ENCODE measurements at places on chromosomes 16 and 17.
A peak's percentile ranks its signal among the peaks of the same experiment; 100 is the strongest.

DNA sequence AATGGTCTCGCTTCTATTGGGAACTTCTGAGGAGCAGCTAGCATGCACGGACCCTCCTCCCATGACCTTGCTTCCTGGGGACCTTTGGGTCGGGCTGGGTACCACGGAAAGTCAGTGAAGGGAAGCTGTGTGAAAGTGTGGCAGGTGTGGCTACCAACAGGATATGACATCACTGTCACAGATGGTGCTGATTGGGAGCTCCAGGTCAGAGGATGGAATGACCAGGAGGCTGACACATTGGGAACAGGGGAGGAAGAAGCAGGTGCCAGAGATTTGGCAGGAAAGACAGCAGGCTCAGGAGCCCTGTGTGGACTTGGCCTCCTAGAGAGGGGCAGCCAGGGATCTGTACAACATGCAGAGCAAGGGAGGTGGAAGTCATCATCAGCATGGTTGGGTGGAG lies 34.0 kb downstream of the CPNE2 start:
- DNase-seq, result no peak

DNA sequence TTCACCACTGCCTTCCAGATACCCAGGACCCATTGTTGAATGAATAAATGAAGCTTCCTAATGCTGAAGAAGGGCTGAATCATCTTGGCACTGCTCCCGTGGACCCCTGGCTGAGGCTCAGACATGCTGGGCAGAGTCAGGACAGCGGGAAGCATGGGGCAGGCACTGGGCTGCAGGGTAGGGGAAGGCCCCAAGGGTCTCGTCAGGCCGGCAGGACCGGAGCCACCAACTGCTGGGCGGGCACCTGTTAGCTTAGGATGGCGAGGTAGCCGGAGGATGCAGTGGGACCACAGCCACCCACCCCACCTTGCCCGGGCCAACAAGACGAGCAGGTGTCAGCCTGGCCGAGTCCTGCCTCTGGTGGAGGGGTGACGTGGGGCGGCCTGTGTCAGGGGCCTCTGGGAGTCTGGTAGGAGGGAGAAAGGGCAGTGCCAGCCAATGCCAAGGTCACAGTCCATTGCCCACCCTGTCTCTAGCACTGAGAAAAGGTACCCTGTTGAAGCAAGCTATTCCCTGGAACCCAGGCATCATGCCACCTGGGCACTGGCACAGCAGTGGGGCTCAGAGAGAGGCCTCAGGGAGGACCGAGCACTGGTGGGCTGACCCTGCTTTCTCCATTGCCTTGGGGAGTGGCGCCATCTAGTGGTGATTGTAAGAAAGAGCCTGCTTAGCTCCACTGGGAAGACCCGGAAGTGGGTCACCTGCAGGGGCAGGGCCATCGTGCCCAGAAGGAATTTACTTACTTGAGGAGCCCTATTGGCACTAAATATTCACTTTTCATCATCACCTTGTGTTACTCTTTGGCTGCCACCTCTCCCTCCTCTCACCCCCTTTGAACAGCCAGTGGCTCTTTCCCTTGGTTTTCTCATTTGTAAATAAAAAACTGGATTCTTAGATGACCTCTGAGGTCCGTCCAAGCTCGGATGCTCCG lies 3.0 kb upstream of the DLX3 start:
- peak; percentile 92 for DNase-seq

- no peak for DNase-seq
Observed at GRCh38 chr17:17349724-17350106, 46.5 kb downstream of the NT5M start.

GRCh38 chr16:68665501-68665900 lies 20.4 kb downstream of the CDH3 start:
- no peak for DNase-seq

- DNase-seq, result no peak
Observed at GRCh38 chr17:64313534-64313933, 50.5 kb upstream of the TEX2 start.

DNA sequence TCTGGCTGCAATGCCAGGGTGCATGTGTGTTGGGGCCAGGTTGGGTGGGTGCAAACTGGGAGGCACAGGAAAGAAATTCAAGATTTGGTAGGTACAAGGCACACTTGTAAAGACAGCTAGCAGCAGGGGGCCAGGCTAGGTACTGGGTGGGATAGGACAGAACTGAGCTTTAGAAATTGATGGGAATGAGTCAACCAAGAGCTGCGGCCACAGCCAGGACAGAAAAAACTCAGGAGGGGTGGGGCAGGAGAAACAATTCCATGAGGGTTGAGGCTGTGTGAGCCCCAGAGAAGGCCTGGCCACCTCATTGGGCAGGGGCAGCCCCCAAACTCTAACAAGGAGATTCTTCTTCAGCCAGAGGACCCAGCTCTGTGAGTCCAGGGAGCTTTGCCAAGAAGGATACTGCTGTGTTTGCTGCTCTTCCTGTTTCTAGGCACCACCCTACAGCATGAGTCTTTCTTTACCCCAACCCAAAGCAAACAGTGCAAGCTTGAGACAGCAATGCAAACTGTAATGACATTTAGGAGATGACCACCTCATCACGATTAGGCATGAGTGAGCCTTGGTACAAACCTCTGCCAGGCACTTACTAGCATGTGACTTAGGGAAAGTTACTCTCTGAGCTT lies 21.3 kb upstream of the CCDC182 start:
- DNase-seq, result no peak

DNA sequence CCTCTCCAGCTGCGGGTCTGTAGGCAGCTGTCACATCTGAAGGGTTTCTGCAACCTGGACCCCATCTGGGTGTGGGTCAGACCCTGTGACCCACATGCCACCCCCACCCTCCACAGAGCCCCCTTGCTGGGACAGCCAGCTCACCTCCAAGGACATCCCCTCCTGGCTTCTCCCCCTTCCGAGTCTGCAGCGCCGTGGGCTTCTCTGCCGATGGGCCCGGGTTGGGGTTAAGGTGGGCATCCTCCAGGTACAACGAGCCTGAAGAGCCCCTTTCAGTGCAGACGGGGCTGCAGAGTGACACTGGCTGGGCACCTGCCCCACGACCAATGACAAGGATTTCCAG lies 28.9 kb downstream of the OR1D5 start:
- no peak for DNase-seq

- no peak for DNase-seq
Observed at GRCh38 chr16:11597235-11598095, 10.7 kb upstream of the LITAF start.

- DNase-seq, result no peak
Observed at GRCh38 chr17:81328978-81329926, 34.1 kb upstream of the SLC38A10 start.

GRCh38 chr17:66432996-66433551 lies 130.7 kb downstream of the PRKCA start:
- DNase-seq, result no peak

DNA sequence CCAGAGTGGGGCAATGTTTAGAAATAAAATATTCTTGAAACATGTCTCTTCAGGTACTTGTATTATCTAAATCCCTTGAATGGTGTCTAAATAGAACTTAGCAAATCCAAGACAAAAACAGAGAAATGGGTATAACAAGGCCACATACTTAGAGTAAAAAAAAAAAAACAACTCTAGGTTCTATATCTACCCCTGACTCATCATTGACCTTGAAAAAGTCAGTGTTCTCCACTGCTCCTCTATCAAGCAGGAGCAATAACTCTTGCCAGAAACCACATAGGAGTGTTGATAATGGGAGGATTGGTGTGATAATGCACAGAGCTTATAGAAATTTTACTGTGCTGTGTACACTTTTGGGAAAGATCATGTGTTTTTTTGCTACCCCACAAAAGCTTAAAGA lies 296.6 kb upstream of the PMFBP1 start:
- DNase-seq, result no peak

- no peak for DNase-seq
Observed at GRCh38 chr16:13915033-13915635, 4.8 kb upstream of the ERCC4 start.

DNA sequence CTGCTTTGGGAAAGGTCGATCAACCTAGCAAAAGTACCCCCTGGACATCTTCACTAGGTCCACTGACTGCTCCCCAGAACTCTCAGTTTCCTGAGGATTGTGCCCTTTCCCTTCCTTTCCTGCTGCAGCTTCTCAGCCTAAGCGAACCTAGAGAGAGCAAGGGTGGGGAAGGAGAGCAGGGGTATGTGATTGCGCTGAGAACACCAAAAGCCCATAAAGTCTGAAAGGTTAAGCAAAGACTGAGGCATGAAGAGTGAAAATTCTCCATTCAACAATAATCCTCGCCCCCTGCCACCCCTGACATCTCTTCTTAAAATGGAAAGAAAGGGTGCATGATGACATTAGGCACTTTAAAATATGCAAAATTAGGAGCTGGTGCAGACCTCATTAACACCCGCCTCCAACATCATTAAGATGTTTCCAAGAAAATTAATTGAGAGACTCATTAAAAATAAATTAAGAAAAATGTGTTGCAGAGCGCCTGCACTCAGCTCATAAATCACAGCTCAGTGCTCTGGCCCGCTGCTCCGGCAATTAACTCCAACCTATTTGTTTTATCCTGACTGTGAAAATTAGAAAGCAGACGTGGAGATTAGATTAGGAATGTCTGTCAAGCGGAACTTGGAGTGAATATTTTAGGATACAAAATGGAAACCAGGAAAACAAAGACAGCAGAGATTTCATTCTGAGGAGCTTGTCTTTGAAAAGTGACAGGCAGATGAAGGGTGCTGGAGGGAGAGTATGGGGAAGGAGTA lies 49.1 kb upstream of the PMFBP1 start:
- peak; percentile 28 for DNase-seq

DNA sequence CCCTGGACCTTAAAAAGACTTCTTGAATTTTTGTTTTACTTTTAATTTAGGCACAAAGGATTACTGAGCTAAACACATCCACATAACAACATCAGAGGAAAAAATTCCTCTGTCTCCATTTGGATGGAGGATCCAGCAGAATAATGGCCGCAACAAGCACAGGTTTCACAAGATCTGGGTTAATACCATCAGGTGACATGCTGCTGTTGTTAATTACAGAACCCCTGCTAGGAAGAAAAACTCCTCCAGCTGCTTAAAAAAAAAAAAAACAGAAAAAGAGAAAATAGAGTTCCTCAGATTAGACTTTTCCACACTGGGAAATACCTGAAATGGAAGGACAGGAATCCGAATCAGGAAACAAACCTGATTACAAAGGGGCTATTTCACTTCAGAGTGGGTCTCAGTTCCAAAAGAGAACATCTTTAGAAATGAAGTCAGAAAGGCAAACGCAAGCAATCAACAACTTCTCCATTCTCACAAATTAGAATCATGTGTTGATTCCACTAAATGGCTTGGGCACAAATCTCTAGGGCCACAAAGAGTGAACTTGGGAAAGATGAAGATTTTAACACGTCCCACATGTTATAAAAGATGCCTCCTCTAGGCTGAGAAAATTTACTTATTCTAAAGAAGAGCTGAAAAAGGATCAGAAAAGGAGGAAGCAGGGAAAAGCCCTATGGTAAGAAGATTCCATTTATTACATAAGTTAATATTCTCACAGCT lies 44.0 kb downstream of the SPOP start:
- DNase-seq, result peak; percentile 84

- DNase-seq, result no peak
Observed at GRCh38 chr17:27754549-27754948, 45.8 kb downstream of the NOS2 start.

DNA sequence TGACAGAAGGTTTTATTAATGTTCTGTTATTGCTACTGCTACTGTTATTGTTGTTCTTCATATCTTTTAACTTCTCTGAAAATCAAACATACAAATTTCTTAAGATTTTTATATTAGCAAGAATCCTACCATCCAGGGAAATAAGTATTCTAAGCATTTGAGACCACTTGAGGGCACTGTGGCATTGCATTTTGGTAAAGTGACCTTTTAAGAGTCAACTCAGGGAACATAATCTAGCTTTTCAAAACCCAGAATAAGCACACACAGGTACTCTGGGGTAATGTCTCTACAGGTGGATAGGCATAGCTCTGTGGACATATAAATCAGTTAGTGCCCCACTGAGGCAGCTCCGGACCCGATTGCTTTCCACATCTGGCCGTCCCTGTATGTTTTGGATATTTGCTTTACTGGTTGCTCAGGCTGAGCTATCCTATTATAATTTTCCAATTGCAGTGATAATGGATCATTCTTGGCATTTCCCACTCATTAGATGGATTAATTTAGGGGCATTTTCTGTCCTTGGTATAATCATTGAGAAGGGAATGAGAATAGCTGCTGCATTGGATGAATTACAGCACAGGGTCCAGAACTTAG lies 1425.1 kb upstream of the CDH8 start:
- peak; percentile 83 for DNase-seq

DNA sequence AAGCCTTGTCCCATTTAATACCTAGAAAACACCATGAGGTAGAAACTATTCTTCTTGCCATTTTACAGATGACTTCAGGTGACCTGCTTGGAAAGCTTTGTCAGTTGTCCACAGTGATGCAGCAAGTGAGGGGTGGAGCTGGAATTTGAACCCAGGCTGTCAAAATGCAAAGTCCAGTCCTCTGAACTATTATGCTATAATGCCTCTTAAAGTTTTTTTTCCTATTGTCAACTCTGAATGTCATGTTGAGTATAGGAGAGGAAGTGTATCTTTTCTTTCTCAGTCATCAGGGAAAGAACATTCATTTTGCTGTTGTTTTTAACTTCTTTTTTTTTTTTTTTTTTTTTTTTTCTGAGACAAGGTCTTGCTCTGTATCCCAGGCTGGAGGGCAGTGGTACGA lies 525.6 kb downstream of the XYLT1 start:
- no peak for DNase-seq

- peak; percentile 43 for DNase-seq
Observed at GRCh38 chr17:4852567-4853207, 19.5 kb downstream of the MINK1 start.
